ENCODE measurements at places on chromosomes 3 and 15.

DNA sequence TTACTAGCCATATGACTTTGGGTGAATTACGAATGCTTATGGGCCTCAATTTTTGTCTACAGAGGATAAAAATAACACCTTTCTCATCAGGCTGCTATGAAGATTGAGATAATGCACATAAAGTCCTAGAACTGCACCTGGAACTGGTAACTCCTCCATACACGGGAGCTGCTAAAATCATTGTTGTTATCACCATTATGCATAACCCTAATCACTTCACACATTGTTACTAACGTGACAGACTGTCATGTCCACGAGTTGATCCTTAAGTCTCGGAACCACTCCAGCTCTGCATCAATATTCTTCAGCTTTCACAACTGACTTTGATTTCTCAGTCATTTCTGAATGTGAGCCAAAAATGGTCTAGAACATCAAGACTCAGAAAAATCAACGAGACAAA, 64.1 kb downstream of the RFTN1 start:
- no peak for DNase-seq

DNA sequence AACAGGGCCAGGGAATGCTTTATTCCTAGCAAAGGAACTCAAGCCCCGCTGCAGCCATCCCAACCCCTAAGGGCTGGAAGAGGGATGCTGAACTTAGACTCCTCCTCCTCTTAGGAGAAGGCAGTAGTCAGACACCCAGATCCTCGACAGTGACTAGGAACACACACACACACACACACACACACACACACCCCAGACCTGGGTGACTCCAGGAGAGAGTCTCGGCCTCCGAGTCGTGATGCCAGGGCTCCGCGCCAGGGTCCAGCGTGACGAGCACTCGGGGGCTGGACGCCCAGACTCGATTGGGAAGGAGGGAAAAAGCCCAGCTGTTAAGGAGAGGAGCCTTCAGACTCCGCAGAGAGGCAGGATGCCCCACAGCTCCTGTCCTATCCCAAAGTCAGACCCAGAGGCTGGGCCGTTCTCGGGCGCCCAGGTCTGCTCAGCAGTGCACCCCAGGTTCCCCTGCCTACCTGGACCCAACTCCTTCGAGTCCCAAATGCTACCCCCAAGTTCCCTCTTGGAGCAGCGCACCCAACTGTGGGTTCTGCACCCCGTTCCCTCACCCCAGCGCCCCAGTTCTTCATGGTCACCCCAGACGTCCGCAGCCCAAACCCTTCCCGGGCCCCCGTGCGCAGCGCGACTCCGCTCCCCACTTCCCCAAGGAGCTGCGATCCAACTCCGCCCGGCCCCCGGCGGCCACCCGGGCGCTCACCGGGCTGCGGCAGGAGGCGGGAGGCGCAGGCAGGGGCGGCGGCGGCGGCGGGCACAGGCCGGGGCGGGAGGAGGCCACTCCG, 421 bp downstream of the BMF start:
- no peak for DNase-seq

DNA sequence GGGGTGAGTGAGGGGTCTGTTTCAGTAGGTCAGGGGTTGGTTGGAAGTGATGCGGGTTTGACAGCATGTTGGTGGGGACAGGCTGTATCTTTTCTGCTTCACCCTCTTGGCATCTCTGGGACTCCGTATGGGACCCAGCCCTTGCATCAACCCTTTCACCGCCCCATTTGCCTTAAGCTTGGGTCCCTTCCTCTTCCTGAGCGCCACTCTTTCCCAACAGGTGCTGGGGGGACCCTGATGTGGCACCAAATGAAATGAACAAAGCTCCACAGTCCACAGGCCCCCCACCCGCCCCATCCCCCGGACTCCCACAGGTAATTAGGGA, 1.1 kb downstream of the EIF4G1 start:
- DNase-seq = no peak

- DNase-seq = no peak
These were observed 424.7 kb downstream of the CNTN4 start for GRCh38 chr3:2523281-2523836.

Data from CD4-positive, alpha-beta T cell treated with Interleukin-6 at 100 ng/mL for 8 hours (primary cell).